Stimulated activated CD8-positive, alpha-beta memory T cell treated with anti-CD3 and anti-CD28 coated beads, Interleukin-4, amount 100 ng/mL, for 1 hour (primary cell): ENCODE measurements at places on chromosomes 12 and 14.

- no peak for DNase-seq
Measured at GRCh38 chr12:52054231-52054832, 3.1 kb downstream of the NR4A1 start.

GRCh38 chr12:71014180-71014785 is 93.7 kb upstream of the PTPRR start:
- DNase-seq, result no peak

- DNase-seq, result no peak
Measured at GRCh38 chr14:51070726-51071125, 24.2 kb downstream of the TRIM9 start.

GRCh38 chr12:115752913-115753726 is 524.4 kb downstream of the MED13L start:
- no peak for DNase-seq

DNA sequence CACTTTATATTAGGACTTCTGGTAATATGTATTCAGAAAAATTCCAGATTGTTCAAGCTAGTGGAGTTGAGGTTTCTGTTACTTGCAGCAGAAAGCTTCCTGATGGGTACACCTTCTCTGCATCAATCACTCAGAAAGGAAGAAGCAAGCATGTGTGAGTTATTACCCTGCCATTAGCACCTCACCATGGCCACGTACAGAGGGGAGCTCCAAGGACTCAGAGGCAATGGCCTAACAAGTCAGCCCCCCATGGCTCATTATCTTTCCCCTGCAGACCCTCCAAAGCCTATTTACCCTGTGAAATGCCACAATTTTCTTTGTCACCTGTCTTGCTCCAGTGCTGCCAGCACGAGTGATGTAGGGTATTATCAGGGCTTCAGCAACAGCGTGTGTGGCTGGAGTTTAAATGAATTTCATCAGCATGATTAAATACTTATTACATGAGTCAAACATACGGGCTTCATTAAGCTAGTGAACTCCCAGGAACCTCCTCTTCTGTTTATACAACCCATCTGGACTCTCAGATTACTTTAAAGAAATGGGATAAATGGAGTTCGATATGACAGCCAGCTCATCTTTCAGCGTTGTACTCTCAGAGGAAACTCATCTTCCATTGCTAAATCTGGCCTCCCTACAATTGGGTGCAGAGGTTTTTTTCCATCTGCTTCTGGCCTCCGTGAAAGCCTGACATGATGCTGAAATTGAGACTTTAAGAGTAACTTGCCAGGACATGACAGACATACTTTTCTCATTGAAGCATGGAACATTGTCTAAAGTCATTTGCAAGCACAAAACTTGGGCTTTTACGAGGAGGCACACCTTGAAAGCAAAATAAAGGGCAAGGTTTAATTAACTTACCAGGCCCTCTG is 135.9 kb downstream of the TMEM30B start:
- DNase-seq, result no peak

GRCh38 chr14:61322799-61323290 is 1.5 kb downstream of the PRKCH start:
- no peak for DNase-seq
